ENCODE measurements at places on chromosomes 6 and 20.

DNA sequence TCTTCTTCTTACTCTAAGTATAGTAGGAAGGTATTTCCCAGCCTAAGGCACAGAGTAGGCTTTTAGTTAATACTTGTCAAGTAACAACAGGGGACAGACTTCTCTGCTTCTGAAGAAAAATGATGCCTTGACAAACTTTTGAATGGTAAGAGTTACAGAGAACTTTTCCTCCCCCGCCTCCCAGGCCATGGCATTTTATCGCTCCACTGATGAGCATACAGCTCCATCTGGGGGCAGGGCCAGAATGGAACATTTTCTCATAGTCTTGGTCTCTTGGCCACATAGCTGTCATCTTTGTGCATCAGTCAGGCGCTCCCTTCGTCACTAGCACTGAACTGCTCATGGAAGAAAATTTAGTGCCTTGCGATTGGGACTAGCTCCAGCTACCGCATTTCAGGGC lies 1066.8 kb upstream of the CITED2 start:
- DNase-seq = peak; percentile 40

GRCh38 chr6:146041282-146041681 lies 12.4 kb downstream of the GRM1 start:
- peak; percentile 66 for DNase-seq

DNA sequence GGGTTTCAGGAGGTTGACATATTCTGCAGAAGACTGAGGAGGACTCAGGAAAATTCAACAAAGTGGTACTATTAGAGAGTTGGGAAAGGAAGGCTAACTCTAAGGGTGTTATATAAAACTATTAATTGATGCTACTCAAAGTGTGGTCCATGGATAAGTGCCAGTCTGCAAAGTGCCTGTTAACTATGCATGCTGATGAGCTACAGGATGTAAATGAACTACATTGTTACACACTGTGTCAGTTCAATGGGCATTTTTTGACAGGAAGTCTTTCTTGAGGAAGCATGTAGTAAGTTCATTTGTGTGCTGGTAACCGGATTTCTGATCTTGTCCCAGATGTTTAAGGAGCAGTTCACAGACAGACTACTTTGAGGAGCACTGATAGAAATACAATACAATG lies 75.6 kb downstream of the KLHL32 start:
- DNase-seq = no peak

GRCh38 chr20:62752671-62753501 lies 43.4 kb upstream of the MRGBP start:
- no peak for DNase-seq

GRCh38 chr6:113586413-113587077 lies 270.6 kb upstream of the MARCKS start:
- DNase-seq = no peak

DNA sequence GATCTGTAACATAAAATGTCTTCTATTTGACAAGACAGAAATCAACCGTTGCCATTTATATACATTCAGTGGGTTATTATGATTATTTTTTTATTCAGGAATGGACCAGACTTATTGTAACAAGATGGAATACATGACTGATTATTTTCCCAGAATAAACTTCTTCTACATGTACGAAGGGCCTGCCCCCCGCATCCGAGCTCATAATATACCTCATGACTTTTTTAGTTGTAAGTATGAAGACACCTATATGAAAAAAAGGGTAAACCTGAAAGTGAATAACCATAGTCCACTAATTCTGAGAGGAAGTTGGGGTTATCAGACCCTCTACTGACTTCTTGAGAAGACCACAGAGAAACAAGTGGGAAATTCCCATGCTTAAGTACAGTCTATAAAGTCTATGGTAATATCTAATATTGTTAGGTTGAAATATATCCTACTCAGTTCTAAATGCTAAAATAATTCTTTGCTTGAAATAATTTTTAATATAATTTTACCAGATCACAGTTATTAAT lies 15.9 kb downstream of the OR2A4 start:
- DNase-seq = no peak

DNA sequence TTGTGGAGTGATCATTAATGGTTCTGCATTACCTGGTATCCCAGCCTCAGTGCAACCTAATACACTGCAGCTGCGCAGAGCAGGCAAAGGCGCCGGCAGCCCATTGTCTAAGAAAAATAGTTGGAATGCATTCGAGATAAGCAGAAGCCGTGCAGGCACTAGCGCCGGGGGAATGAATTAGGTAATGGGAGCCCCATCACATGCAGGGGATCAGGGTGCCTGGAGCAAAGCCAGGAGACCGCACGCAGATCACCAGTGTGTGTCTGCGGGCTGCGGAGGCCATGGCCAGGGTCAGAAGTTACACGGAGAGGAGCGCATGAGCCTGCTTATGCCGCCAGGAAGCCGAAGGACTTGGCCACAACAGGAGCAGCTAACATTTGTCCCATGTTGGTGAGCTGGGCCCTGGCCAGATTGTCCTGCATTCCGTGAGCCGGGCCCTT lies 156.8 kb downstream of the DLL1 start:
- DNase-seq = no peak

DNA sequence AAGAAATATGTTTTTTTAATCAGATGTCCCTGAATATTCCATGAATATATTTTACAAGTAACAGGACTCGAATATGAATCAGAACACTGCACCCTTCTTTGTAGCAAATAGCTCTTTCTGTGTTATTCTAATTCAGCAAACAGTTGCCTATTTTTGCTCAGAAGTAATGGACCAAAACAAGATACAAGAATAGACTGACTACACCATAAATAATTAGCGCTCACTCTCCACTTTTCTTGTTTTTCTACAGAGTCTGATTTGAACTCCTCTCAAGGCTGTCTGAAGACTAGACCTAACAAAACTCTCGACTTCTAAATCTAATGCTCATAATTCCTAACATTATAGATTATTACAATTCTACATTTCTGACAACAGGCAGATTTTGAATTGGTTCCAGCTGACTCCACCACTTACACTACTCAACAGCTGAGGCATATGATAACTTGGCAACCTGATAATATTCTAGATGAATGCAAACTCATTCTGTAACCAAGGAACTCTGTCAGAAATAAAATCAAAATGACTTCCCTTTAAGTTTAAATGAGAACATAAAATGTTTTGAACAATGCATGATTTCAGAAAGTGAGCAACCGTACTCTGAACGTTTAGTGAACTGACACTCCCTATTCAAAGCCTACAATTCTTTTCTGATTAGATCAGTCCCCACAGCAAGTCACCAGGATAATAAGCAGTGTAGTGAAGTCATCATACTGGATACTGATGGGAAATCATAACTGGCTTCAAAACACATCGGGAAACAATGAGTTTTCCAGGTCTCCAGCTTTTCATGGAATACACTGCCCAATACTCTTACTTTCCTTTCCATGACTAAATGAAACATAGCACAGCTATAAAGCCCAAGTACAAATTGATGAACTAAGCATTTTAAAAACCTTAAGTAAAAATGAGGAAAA lies 114.2 kb upstream of the BEND6 start:
- DNase-seq = peak; percentile 33

- DNase-seq = no peak
Measured at GRCh38 chr6:20564777-20565176, 30.5 kb downstream of the CDKAL1 start.

DNA sequence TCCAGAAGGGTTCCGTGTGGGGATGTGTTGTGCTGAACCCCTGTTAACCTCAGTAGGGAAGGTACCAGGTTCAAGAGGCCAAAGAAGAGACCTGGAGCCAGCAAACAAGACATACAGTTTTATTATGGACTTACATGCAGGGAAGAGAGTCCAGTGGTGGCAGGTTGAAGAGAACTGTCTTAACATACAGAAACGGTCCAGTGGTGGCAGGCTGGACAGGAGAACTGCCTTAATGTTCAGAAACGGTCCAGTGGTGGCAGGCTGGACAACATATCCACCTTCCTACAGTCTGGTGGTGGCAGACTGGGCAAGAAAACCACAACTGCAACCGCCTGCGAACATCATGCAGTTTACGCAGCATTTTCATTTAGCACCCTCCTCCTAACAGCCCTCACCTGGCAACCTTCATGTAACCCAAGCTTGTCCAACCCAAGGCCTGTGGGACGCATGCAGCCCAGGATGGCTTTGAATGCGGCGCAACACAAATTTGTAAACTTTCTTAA lies 75.9 kb downstream of the PHACTR3 start:
- no peak for DNase-seq

DNA sequence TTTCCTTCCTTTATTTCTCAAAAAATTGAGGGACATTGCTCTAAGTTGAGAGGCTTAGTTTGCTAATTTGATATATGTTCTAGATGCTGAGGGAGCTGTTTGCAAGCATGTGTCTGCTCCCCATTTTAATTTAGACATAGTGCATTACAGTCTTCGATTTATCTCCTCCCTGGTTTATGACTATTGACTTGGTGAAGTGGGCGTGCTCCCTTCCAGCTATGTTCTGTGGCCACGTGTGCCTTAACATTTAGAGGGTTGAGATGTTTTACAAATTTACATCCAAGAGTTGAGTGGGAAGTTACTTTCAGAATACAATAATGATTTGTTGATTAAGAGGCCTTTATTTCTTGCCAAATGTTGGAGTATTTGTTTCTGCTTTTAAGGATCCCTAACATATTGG lies 48.2 kb downstream of the KLHL32 start:
- no peak for DNase-seq

- no peak for DNase-seq
Measured at GRCh38 chr6:138785980-138786379, 9.9 kb upstream of the ECT2L start.

DNA sequence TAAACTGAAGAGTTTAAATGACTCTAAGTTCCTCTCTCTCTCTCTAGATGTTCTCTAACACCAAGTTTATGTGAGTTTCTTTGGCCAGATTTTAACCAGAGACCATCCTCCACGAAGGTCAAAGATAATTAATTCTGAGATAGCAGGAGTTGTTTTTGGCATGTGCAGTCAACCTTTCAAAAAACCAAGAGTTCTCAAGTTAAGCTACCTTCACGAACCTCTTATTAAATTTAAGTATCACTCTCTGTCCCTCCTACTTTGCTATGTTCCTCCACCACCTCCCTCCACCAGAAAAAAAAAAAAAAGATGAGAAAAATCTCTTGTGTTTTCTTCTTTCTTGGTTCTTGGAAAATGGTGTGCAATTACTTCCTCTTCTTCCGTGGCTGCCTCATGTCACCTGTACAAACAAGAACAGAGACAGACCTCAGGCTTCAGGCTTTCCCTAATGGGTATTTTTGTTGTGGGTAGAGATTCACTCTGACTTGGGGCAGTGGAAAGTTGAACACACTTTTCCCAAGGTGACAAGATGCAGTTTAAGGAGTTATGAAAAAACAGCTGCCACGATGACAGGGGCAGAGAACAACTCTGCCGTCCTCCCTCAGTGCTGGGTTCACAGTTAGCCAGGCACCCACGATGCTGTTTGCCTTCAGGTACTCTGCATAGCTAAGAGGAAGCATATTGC lies 64.3 kb downstream of the ADTRP start:
- DNase-seq = no peak

- no peak for DNase-seq
Measured at GRCh38 chr6:83976871-83977270, 56.7 kb upstream of the MRAP2 start.

DNA sequence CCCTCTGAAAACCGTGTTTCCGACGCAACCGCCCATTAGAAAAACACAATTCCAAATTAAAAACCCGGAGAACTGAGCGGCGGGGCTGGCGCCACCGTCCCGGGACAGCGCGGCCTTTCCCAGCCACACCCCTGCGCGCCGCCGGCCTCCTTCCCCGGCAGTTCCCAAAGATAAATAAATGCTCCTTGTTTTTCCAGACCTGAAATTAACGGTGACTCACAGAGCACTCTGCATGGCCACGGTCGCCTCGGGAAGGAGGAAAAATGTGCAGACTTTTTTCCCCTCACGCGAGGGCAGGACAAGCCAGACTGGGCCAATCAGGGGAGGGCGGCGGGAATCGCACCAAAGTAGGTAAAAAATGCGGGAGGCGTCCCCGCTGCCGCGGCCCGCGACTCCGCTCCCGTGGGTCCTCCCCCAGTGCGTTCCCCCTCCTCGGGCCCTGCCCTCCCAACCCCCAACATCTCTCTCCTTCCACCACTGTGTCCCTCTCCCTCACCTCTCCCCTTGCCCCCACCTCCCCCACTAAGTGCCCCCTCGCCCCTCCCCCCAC lies 828 bp upstream of the DSTN start:
- peak; percentile 98 for DNase-seq

GRCh38 chr20:46575937-46576461 lies 25.5 kb upstream of the OCSTAMP start:
- no peak for DNase-seq

DNA sequence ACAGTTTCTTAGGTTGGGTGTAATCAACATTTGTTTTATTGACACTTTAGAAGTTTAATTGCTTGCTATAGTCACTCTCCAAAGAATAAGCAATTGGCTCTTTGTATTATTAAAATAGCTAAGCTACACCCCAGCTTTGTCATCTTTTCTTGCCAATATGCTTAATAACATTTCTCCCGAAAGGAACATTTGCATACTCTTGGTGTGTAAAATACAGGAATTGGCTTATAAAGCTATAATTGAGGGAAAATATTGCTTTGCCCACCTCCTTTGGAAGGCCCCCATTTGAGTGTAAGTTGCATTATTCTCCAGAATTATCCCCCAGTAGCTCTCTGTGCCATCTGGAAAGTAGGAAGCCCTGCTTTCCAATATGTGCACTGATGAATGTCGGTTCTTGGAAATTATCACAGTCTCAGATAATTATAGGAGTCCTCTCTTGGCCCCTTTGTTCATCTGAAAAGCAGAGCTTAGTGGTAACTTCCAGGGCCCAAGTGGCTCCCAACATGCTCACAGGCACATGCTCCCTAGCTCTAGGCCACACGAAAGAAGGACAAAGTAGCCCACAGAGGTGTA lies 92.4 kb upstream of the B3GAT2 start:
- no peak for DNase-seq

DNA sequence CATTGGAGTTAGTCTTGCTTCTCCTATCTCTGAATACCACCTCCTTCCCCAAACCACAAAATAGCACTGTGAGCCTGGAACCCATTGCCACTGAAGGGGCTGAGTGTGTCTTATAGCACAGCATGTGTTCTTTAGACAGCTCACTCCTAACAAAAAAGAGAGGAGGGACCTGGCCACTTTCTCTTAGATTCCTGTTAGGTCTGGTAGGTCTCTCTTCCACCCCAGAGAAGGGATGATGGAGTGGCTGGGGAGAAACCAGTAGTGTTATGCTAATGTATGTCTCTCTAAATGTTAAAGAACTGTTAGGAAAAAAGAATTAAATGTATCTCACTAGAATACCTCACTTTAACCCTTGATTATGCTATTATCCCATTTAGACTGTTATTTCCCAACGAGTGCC lies 340.3 kb downstream of the EPHA7 start:
- DNase-seq = no peak

DNA sequence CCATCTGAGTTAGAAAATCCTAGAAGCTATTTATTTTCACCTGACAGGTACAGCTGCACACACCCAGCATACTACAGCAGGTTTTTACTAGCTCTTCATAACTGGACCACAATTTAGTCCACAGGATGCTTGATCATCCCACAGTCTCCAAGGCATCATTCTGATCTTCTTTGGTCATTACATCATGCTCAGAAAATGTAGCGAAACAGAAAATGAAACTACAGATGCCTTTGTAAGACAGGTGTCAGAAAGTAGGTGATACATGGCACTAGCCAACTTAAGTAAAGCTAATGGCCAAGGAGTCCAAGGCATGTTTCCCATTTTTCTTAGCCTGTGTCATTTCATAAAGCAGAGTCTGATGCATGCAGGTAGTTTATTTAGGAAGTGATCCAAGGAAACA lies 102.3 kb downstream of the HTR1B start:
- no peak for DNase-seq
